ENCODE measurements at places on chromosomes 12 and 14.

DNA sequence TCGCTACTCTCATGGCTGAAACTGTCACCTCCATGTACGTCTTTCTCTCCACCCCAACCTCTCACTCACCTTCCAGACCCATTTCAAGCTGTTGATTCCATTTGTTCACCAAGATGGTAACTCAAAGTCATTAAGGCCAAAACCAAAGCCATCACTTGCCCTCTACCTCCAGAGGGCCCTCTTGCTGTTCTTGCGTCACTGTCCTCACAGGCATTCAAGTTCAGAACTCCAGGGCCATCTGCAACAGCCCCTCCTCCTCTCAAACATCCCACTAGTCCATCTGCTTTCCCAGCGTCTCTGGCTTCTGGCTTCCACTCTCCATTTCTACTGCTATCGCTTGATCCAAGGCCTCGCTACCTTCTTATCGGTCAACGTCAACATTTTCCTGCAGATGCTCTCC lies 74.5 kb downstream of the VWF start:
- no peak for DNase-seq

- DNase-seq = no peak
These were observed 29.3 kb downstream of the NIN start for GRCh38 chr14:50801706-50802105.

DNA sequence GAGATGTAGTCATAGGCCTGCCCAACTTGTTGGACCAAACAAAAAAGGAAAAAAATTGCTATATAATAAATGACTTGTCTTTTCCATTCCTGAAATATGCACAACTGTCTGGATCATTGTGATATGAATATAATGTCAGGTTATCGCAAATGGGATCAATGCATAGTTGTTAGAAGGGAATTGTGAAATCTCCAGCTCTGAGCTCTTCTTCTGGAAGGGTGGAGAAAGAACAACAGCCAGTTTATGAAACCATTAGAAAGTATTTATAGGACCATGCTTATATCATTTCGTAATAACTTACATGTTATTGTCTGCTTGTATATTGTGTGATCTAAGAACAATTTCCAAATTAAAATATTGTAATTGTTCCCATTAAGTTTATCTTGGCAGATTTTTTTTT lies 35.7 kb upstream of the HIF1A start:
- DNase-seq = no peak

GRCh38 chr14:104870368-104871144 lies 5.5 kb downstream of the CEP170B start:
- DNase-seq = peak; percentile 25

DNA sequence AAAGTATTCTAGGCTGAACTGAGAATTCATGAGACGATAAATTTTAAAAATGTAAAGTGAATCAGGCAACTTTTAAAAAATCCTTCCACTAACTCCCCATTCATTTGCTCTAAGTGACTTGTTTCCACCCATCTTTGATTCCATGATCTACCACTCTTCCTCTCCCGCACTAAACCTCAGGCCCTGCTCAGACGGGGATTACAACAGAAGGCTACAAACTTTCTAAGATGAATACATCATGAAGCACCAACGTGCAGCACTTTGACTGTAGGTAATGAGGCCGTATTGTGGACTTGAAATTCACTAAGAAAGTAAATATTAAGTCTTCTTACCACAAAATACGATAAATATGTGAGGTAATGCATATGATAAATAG lies 30.0 kb downstream of the TMEM132D start:
- no peak for DNase-seq

GRCh38 chr12:131075194-131075593 lies 121.5 kb downstream of the ADGRD1 start:
- DNase-seq = no peak

DNA sequence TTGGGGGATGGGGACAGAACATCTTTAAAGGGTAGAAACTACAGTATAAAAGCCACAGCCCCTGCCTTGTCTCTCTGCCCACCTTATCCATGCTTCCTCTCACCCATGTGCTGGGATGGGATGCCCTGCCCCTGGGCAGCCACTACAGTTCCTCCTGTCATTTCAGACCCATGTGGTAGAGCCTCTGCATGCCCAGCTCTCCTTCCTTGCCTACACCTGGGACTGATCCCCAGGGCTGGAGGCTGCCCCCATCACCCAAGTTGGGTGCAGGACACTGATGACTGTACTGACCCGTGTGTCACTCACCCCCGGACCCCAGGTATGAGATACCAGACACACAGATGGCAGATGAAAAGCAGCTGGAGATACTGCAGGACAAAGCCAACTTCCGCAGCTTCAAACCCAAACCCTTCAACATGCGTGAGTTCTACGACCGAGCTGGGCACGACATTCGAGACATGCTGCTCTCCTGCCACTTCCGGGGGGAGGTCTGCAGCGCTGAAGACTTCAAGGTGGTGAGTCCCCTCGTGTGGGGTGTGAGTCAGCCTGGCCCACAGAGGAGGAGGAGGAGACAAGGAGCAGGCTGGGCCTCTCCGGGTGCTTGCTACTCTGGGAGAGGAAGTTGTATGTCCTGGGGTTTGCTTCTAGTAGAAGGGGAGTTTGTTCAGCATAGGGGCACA lies 2.2 kb downstream of the ASIC1 start:
- DNase-seq = peak; percentile 23

- no peak for DNase-seq
These were observed 42.8 kb downstream of the PRMT8 start for GRCh38 chr12:3533703-3534386.

DNA sequence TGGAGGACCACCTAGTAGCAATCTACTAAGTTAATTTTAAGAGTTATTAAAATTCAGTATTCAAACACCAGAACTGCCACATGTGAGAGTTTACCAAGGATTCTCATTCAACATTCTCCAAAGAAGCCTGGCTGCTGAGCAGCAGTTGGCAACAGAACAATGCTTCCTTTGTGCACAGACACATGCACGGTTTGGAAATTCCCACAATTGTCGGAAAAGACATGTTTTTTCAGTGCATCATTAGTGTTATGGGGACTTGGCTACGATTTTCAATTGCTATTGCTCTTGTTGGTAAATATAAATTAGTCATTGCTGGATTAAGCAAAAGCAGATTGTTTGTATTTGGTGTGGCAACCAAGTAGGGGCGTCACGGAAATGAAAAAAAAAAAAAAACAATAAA lies 22.2 kb downstream of the ST8SIA1 start:
- DNase-seq = no peak

- DNase-seq = no peak
These were observed 85.0 kb upstream of the GTF2A1 start for GRCh38 chr14:81305743-81306142.

Measured in stimulated activated CD8-positive, alpha-beta memory T cell treated with anti-CD3 and anti-CD28 coated beads, Interleukin-4, amount 100 ng/mL, for 1 hour (primary cell).